Left kidney (tissue), 8 donors: ENCODE measurements at places on chromosomes 12 and 14. TPM values are rescaled to one million over a fixed set of nuclear protein-coding genes. Genes with fewer than 3 reads are reported as not detected.

DNA sequence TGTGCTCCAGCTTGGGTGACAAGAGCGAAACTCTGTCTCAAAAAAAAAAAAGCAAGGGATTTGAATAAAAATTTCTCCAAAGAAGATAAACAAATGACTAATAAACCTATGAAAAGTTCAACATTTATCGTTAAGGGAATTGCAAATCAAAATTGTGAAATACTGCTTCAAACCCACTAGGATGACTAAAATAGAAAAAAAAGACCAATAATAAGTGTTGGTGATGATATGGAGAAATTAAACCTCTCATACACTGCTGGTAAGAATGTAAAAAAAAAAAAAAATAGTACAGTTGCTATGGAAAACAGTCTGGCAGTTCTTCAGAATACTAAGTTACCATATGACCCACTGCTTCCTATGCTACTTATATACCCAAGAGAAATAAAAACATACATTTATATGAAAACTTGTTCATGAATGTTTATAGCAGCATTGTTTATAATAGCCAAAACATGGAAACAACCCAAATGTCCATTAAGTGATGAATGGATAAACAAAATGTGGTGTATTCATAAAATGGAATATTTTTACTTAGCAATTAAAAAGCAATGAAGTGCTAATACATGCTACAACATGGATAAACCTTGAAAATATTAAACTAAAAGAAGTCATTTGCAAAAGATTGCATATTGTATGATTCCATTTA, 39.4 kb upstream of the TMPRSS12 start:
- DNase-seq = no peak

DNA sequence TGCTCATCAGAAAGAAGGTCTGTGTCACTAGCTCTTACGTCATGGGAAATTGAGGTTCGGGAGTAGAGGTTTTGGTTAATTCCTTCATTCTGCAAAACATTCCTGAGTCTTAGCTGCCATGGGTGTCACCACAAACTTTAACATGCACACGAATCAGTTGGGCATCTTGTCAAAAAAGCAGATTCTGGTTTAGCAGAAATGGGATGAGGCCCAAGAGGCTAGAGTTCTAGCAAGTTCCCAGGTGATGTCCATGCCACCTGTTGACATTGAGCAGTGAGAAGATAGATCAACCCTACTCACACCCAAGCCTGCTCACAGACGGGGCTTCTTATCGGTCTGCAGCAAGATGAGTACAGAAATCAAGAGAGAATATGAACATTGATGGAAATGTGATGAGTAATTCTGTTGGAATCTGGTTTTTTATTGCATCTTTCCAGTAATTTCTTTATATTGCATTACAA, 11.7 kb upstream of the RIN3 start:
- no peak for DNase-seq

DNA sequence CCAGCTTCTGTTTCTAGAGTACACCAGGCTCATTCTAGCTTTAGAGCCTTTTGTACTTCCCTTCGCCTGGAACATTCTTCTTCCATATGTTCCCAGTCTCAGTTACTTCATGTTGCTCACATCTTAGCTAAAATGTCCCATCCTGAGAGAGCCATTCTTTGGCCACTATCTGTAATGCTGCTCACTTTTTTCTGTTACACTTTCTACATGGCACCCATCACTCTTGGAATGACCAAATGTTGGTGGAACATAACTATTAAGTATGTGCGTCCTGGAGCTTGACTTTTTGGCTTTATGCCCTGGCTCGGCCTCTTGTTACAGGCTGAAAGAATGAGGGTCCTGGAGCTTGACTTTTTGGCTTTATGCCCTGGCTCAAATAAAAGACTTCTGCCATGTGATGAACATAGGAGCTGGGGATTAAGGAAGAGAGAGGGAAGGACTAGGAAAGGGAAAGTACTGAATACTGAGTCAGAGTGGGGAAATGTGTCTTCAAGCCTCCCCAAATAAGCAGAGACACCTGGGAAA, 442.9 kb upstream of the ATP2B1 start:
- no peak for DNase-seq

The TAS2R14 gene
- polyA plus RNA-seq = 5.3 TPM

- no peak for DNase-seq
Observed at GRCh38 chr12:82690006-82690405, 3.3 kb downstream of the TMTC2 start.

- DNase-seq = no peak
Observed at GRCh38 chr12:50727466-50727865, 36.4 kb upstream of the ATF1 start.

The RAPGEF3 gene
- 61.2 TPM for polyA plus RNA-seq

The CCDC177 gene
- polyA plus RNA-seq = 0.05 TPM

DNA sequence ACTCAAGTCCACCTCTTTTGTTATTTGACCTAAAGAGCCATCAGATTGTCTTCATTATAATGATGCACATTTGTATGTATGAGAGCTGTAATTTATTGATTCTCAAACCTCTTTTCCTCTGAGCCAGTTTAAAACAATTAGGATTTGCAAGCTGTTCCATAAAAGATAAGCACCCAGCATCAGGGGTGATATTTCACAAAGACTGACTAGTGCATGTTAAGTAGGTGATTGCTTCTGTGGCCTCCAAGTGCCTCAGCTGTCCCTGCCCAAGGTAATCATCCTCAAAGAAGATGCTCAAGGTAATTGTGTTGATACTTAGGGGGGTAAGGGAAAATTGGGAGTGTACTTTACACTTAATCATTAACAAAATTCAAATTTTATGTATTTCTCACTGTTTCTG, 18.2 kb downstream of the CEP128 start:
- DNase-seq = no peak
